ENCODE measurements at places on chromosomes 7 and 10.
A peak's percentile ranks its signal among the peaks of the same experiment; 100 is the strongest.

DNA sequence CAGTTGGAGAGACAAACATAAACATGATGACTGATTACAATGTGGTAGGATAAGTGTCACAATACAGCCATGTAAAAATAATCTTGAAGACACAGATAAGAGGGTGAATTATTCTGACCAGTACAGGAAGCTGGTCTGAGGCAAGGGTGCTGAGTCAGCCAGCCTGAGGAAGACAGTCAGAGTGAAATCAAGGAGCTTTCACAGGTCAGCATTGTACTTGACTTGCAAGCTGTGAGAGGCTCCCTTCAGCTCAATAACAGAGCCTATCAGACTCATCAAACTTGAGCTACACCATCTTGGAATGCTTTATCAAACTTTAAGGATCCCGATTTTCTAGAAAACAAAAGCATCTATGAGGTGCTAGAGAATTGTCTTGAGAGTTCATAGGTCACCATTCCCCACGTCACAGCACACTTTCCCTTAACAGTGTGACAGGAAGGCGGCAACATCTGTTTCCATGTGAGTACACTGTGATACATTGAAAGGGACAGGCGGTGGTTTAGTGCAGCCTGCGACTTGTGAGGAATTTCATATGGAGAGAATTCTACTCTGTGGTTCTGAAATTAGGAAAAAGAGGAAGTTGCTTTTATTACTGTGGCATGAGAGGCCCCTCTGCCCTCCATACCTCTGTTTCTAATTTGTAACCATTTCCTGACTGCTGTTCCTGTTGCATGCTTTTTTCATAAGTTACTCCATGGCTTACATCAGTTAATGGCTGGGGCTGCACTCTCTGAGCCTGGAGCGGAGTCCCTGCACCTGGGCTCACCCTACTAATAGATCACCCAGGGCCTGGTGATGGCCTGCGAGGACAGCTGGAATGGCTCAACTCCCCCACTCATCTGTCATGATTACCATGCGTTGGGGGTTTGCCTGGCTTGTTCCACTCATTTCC, 417.1 kb downstream of the SUGCT start:
- DNase-seq: no peak

GRCh38 chr7:41917-42565, 150.3 kb upstream of the FAM20C start:
- DNase-seq: no peak

GRCh38 chr10:77700086-77700485, 62.5 kb upstream of the KCNMA1 start:
- DNase-seq: no peak

DNA sequence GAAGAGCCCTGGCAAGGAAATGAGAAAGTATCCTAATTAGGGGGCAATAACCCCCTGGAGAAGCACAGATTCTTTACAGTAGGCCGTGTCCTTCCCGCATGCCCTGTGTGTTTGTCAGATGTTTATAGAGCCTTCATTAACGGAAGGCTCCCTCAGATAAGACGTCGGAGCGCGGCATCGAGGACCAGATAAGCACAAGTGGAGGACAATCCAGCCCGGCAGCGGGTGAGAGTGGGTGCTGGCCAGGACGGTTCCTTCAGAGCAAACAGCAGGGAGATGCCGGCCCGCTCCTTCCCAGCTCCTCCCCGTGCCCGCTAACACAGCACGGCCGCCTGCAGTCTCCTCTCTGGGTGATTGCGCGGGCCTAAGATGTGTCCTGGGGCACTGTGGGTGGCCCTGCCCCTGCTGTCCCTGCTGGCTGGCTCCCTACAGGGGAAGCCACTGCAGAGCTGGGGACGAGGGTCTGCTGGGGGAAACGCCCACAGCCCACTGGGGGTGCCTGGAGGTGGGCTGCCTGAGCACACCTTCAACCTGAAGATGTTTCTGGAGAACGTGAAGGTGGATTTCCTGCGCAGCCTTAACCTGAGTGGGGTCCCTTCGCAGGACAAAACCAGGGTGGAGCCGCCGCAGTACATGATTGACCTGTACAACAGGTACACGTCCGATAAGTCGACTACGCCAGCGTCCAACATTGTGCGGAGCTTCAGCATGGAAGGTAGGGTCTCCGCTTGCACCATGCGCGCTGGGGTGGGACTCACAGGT, at the start of gene GDF2:
GDF2 (plus strand) TSS at position 155 of the 762 bp plus-strand sequence; CDS start at position 370, 215 bp downstream.
- no peak for DNase-seq

DNA sequence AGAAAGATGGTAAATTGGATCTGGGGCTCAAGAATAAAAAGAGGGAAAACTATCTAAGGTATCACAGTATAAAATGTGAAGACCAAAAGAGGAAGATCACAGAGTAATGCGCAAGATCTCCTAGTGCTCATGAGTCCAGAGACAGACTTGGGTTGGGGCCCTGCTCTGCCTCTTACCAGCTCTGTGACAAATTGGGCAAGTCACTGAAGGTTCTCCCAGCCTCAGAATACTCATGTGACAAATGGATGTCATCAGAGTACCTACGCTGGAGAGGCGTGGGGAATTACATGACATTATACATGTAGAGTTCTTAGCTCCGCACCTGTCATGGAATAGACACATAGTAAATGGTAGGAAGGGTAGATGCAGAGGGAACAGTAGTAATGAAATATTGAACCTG, 124.4 kb downstream of the DOCK4 start:
- DNase-seq: no peak

- DNase-seq: no peak
Measured at GRCh38 chr10:107022600-107023354, 141.7 kb downstream of the SORCS1 start.

DNA sequence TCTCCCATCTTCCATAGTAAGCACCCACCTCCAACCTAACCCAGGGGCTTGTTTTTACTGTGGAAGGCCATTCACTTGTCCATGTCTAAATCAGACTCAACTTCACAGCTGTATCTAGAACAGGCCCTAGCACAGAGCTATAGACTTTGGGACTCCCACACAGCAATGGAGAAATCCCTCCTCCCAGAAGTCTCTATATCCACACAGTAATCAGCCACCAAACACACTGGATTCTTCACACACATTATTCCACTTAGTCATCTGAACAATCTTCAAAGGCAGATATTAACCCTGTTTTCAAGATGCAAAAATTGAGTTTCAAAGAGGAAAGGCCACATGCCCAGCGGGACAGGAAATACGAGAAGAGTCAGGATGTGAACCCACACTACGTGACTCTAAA, 81.8 kb downstream of the MALSU1 start:
- DNase-seq: no peak

DNA sequence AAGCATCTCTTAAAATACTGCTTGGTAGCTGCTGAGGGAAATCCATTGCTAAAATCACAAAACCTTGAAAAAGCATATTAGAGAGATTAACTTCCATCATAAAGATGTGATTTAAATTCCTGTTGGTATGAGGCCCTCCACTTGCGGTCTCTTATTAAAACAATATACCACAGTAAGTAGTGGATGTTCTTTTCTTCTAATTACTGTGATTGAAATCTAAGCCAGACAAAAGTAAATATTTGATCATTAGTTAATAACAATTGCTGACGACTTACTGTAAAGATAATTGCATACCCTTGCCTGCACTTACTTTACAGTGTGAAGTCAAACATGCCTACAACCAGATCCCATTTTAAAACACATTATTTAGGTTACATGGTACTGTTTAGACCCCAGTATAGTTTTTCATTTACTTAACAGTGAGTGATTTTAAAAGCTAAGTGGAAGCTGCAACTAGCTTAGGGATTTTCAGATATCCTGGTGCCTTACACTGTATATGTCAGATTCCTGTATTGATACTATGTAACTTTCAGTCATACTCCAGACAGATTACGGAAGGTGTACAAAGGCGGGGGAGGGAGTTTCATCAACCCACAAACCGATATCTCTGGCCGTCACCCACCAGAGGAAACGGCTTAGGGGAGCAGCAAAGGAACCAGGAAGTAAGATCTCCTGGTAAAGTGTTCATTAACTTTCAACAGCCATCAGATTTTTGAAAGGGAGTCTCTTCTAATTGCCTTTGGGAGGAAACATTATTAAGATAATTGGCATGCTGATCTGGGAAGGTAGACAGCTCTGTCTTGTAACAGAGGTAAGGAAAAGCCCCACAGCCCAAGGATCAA, 986 bp downstream of the NRP1 start:
- no peak for DNase-seq

- no peak for DNase-seq
Measured at GRCh38 chr10:73083221-73083620, 13.4 kb downstream of the P4HA1 start.

GRCh38 chr7:32102432-32102873, 32.2 kb upstream of the PDE1C start:
- DNase-seq: no peak

DNA sequence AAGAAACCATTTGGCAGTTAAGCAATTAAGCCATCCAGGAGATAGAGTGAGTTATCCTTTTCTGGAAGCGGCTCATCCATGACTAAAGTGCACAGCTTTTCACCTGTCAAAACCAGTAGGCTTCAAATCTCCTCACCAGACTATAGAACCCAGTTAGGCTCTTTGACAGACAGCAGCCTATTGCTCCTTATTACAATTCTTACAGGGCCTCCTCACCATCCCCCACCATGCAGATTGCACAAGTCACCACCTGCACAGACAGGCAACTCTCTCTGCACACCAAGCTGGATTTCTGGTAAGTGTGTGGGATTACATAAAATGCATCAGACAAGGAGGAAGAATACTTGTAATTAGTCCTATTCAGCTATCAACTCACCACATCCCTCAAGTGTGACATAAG, 301.6 kb downstream of the SNX13 start:
- no peak for DNase-seq

GRCh38 chr10:99394256-99394655, 36.2 kb downstream of the GOT1 start:
- no peak for DNase-seq

DNA sequence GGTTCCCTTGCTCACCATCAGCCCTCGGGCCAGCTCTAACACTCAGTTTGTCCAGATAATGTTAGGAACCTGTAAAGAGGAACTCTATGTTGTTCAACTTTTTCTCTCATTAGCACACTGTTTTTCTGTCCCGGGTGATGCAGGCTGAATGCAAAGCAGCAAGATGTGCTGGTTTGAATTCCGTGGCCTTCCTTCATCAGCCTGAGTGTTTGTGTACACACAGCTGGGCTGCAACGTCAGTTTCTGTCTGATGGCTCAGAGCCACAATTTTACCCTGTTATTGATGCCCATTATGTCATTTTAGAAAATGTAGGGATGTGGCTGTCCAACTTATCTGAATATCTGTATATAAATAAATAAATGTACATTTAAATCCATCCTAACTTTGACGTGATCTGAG, 152.0 kb downstream of the PLPP4 start:
- no peak for DNase-seq

GRCh38 chr7:142391191-142391992, 133.5 kb upstream of the PRSS58 start:
- DNase-seq: no peak

- DNase-seq: peak; percentile 52
Measured at GRCh38 chr7:32223071-32223650, 153.0 kb upstream of the PDE1C start.

DNA sequence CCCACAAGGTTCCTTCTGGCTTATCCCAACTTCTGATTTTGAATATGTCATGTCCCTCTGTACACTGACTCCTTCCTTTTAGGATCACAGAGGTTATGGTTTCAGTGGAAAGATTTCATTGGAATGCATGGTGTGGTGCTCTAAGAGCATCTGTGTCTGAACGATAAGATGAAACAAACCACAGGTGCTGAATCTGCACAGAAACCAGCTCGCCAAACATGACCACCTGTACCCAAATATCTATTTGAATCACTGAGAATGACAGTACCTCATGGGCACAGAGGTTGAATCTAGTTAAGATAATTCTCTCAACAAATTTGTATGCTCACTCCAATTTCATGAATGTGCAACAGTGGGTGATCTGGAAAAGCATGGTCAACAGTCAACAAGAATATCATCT, 105.3 kb downstream of the DGKI start:
- DNase-seq: no peak

DNA sequence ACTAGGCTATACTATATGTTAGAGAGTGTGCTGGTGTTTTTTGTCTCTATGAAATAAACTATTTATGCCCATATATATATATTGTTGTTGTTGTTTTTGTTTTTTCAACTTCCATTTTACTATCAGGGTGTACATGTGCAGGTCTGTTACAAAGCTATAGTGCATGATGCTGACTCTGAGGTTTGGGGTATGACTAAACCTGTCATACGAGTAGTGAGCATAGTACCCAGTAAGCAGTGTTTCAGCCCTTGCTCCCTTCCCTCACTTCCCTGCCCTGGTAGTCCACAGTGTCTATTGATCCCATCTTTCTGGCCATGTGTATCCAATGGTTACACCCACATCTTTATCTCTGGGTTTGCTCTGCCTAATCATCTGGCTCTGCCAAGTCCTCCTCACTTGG, 101.8 kb downstream of the FAS start:
- DNase-seq: no peak

DNA sequence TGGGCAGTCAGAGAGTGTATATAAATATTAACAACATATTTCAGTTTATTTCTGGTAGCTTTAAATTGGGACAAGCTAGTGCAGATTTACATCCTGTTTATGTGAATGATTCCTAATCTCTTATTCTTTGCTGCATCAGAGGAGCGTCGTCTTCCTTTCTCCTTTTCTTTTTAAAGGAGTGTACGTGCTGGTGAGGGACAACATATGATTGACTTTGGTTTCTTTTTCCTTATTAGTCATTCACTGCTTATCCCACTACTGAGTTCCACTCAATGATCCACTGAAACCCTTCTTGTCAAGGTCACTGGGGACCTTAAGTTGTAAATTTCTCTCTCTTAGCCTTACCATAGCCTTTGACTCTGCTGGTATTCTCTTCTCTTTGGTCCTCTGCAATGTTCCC, 116.3 kb downstream of the EXOC4 start:
- DNase-seq: no peak

DNA sequence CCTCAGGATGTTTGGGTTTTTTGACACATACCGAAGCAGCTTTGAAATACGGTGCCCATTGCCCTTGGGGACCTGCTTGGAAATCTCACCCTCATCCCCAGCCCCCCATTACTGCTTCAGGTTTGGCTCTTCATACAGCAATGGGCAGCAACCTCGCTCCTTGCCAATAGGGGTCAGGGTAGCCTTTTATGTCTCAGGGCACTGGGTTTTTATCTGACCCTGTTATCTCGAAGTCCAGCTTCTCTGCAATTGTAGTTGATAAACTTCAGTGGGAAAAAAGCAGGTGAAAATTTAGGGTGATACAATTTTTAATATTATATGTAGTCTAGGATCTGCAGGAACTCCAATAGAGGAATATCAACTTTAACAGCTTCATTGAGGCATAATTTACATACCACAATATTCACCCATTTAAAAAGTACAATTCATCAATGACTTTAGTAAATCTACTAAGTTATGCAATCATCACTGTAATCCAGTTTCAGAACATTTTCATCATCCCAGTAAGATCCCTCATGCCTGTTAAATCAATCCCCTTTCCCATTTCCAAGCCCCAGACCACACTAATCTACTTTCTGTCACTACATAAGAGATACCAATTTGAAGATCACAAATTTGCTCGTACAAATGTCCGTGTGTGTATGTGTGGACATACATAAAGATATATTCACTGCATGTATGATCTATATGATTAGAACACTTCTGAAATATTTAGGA, 386.2 kb downstream of the KCNMA1 start:
- no peak for DNase-seq

- no peak for DNase-seq
Measured at GRCh38 chr7:130151591-130152492, 53.4 kb downstream of the TMEM209 start.
